Ovary (tissue), 10 donors: ENCODE measurements at places on chromosomes 13 and 19. TPM values are rescaled to one million over a fixed set of nuclear protein-coding genes. Genes with fewer than 3 reads are reported as not detected.

The KLK2 gene
- total RNA-seq: not detected

The FOXO1 gene
- 157 TPM for total RNA-seq

The MAP2K7 gene
- total RNA-seq: 9.8 TPM

GRCh38 chr13:65856431-65856830 is 1373.7 kb downstream of the PCDH9 start:
- no peak for DNase-seq

DNA sequence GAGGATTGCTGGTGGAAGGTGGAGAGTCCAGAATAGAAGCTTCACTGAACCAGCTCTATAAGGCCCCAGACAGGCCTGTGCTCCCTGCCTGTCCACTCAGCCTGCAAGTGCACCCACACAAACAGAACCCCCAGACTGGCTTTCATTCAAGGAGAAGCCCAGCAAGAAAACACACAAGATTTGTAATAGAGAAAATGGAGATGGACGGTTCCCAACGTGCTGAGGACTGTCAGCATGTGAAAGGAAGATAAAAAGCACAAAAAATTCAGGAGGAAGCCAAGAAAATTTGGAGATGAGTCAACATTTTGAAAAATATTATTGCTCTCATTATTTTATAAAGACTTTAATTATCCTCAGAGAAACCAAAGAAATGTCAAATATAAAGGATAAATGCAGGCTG is 218.2 kb upstream of the SLC10A2 start:
- DNase-seq: no peak

DNA sequence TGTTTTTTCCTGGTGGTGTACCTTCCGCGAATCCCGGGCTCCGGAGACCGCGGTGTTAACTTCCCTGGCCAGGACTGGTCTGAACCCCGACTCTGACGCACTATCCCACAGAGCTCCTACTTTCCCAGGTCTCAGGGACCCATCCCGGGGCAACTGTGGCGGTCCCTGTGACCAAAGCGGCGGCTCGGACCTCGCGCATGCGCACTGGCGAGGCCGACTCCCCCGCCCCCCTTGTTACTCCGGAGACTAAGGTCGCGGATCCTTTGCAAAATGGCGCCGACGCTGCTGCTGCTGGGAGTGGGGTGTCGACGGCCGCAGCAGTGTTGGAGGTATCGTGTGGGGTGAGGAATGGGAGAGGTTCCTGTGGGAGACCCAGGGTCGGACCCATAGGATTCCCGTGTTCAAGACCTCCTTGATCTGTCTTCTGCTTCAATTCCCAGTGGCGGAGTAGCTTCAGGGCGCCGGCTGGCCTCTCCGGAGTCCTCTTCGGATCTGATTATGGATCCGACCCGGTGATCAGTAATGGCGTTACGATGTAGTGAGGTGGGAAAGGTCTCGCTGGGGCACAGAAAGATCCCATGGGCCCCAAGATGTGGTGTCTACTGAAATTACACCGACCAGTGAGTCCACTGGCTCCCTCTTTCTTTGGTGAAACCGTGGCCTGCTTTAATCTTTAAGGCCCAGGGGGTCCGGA is 66.6 kb upstream of the ZNF527 start:
- peak; percentile 57 for DNase-seq

DNA sequence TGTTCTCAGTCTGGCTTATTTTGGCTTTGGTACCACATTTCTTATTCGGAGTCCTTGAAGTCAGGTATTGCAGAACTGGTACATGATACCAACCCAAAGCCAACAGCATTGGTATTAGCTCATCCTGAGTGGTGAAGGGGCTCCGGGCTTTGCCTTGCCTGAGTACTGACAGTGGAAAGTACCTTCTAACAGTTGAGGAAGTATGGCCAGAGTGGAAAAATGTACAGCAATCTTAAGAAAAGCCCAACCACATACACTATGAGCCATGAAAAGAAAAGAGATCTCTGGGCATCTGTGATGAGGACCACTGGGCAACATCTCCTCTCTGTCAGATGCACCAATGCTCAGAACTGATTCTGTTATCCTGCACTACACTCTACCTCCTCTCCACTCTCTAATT is 8.3 kb downstream of the LCP1 start:
- no peak for DNase-seq

DNA sequence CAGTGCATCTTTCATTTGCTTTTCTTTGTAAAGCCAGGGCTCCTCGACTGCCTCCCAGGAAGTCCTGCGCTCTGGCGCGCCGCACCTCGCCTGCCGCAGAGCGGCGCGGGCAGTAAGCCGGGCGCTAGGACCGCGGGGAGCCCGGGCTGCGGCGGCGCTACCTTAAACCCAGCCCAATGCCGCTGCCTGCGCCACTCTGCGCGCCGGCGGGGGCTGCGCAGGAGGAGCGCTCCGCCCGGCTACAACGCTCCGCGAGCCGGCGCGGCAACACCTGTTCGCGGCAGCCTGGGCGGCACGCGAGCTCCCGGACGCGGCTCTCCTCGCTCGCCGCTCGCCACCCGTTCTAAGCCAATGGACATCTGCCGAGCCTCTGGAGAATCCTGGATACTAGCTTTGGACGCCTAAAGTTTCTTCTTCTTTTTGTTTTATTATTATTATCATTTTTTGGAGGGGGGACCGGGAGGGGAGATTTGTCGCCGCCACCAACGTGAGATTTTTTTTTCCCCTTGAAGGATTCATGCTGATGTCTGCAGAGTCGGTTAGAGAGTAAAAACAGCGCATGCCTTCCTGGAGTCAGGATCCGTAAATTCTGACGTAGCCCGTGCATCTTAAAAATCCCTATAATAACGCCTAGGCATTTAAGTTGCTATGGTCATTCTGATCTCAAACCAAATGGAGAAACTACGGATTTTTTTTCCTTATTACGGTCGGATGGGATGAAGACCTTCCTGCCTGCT is at the start of gene FGF9:
TSS of gene FGF9 (plus strand) at position 191 of the 737 bp plus-strand sequence. CDS start 840 bp downstream, outside the sequence.
- peak; percentile 63 for DNase-seq

DNA sequence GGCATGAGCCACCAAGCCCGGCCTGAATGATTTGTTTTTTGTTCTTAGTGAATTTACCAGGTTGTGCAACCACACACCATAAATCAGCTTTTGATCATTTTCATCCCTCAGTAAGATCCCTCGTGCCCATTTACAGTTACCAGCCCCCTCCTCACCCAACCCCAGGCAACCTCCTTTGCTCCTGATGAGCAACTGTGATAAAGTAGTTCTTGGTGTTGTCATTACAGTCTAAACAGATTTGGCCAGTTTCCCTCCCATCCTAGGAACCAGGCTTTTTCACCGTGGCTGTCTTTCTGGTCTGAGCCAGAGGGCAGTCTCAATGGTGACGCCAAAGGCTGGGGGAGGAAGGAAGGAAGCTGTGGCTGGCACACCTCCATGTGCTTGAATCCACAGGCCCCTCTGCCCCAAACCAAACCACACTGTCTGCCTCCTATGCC is 61.2 kb upstream of the WDFY2 start:
- no peak for DNase-seq

GRCh38 chr13:97223711-97224541 is 1.8 kb downstream of the MBNL2 start:
- peak; percentile 57 for DNase-seq

DNA sequence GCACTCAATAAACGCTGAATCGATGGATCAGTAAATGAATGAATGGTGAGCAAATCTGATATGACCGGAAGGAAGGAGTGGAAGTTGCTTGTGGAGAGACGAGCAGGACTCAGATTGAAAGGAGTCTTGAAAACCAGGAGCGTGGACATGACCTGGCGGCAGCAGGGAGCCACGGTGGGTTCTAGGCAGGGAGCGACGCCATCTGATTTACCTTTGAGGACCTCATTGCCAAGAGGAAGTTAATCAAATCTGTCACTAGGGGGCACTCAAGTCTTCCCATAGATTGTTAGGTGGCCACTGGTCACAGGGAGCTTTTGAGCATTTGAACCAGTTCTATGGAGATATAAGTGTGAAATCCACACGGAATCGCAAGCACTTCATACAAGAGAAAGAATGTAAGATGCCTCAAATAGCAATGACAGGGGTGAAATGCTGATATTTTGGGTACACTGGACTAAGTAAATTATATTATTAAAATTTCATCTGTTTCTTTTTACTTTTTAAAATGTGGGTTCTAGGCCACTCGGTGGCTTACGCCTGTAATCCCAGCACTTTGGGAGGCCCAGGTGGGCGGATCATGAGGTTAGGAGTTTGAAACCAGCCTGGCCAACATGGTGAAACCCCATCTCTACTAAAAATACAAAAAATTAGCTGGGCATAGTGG is 9.2 kb upstream of the FBN3 start:
- no peak for DNase-seq
